Kidney (tissue), 22 donors: ENCODE measurements at places on chromosomes 4 and X.
A peak's percentile ranks its signal among the peaks of the same experiment; 100 is the strongest.

- H3K36me3 ChIP-seq, result no peaks in the 10 kb centered on the region
- no peak overlapping the region for H3K4me3 ChIP-seq
- DNase-seq, result no peak
- H3K27ac ChIP-seq, result no peak overlapping the region
Measured at GRCh38 chr4:185859111-185859510, 47.1 kb upstream of the SORBS2 start.

DNA sequence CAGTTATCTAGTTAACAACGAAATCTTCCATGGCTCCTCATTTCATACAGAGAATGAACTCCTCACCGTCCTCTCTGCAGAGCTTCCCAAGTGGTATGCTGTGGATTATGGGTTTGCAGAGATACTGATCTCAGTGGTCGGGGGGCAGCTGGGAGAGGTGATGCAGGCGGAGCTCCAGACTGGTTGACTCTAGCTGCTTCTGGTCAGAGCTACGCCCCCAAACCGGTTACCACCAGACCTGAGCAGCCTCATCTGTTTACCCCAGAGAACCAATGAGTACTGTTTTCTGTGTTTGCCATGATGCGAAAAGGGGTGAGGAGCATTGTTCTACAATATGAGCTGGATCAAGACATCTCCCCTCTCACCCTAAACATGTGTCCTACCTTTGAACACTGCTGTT lies 135.7 kb upstream of the PLAC1 start:
- H3K36me3 ChIP-seq, result no peaks in the 10 kb centered on the region
- DNase-seq, result no peak
- H3K27ac ChIP-seq, result no peak overlapping the region
- H3K27me3 ChIP-seq, result no peaks in the 10 kb centered on the region
- H3K4me1 ChIP-seq, result peaks cover 2% of the 10 kb centered on the region

GRCh38 chrX:32644476-32645245 lies 566.7 kb downstream of the DMD start:
- no peak for DNase-seq
- no peaks in the 10 kb centered on the region for H3K36me3 ChIP-seq
- no peaks in the 10 kb centered on the region for H3K27me3 ChIP-seq
- no peaks in the 10 kb centered on the region for H3K4me1 ChIP-seq

GRCh38 chr4:149521611-149522425 lies 293.8 kb downstream of the IQCM start:
- no peak overlapping the region for H3K27ac ChIP-seq
- H3K36me3 ChIP-seq, result no peaks in the 10 kb centered on the region

DNA sequence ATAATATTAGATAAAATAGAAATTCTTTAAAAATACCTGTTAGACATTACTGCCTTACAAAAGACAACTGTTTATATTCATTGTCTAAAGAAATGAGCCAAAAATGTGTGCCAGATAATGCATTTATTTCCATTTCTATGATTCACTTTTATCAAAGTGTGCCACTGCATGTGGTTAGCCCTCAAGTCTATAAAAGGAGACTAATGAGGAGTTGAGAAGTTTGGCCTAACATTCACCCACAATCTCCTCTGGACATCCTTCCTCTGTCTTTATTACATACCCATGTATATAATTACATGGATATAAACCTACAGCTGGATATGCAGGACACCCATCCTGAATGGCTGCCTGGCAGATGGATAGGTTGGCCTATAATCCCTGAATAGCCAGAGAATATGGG lies 42.6 kb upstream of the PDE5A start:
- no peak overlapping the region for H3K27ac ChIP-seq
- no peak overlapping the region for H3K4me3 ChIP-seq
- H3K27me3 ChIP-seq, result no peaks in the 10 kb centered on the region
- no peaks in the 10 kb centered on the region for H3K4me1 ChIP-seq
- H3K36me3 ChIP-seq, result no peaks in the 10 kb centered on the region
- DNase-seq, result no peak

GRCh38 chr4:84733343-84734033 lies 150.6 kb downstream of the CDS1 start:
- peak; percentile 19 for DNase-seq
- H3K27me3 ChIP-seq, result no peaks in the 10 kb centered on the region
- no peak overlapping the region for H3K4me3 ChIP-seq
- H3K36me3 ChIP-seq, result peaks cover 4% of the 10 kb centered on the region

GRCh38 chrX:72621163-72621562 lies 48.5 kb upstream of the HDAC8 start:
- no peak for DNase-seq
- no peaks in the 10 kb centered on the region for H3K36me3 ChIP-seq
- no peaks in the 10 kb centered on the region for H3K4me1 ChIP-seq
- no peak overlapping the region for H3K4me3 ChIP-seq
- no peaks in the 10 kb centered on the region for H3K27me3 ChIP-seq

- no peak overlapping the region for H3K4me3 ChIP-seq
- peaks cover 3% of the 10 kb centered on the region for H3K4me1 ChIP-seq
- DNase-seq, result no peak
- H3K27me3 ChIP-seq, result no peaks in the 10 kb centered on the region
- H3K27ac ChIP-seq, result no peak overlapping the region
Measured at GRCh38 chr4:5843573-5844530, 49.0 kb downstream of the CRMP1 start.

GRCh38 chrX:50609796-50610195 lies 139.2 kb upstream of the DGKK start:
- no peaks in the 10 kb centered on the region for H3K36me3 ChIP-seq
- H3K27me3 ChIP-seq, result peaks cover 3% of the 10 kb centered on the region
- no peak for DNase-seq
- no peak overlapping the region for H3K4me3 ChIP-seq

DNA sequence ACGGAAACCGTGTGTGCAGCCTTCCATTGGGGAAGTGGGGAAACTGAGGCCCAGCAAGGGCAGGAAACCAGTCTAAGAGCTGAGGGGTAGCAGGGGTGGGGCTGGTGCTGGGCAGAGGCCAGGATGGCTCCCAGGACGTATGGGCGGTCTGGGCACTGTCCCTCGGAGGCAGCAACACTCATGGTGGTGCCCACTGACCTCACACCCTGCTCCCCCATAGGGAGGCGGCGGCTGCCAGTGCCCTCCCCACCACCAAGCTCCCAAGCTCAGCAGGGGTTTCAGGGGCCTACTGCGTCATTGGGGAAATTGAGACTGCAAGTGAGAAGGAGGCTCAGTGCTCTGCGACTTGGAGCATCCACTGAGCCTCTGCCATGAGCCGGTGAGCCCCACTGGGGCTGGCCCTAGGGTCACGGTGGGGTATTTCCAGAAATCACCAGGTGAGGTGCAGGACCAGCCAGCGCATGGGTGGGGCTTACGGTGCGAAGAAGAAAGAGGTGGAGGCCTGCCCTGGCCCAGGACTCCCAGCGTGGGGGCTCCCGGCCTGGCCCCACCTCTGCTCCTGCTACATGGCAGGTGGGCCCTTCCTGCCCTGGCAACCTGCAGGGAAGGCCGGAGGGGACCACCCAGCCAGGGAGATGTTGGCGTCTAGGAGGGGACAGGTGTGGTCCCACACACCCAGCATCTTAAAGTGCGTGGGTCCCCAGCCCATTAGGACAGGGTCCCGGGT lies 915 bp downstream of the MSANTD1 start:
- no peaks in the 10 kb centered on the region for H3K36me3 ChIP-seq
- no peak for DNase-seq
- no peak overlapping the region for H3K4me3 ChIP-seq

DNA sequence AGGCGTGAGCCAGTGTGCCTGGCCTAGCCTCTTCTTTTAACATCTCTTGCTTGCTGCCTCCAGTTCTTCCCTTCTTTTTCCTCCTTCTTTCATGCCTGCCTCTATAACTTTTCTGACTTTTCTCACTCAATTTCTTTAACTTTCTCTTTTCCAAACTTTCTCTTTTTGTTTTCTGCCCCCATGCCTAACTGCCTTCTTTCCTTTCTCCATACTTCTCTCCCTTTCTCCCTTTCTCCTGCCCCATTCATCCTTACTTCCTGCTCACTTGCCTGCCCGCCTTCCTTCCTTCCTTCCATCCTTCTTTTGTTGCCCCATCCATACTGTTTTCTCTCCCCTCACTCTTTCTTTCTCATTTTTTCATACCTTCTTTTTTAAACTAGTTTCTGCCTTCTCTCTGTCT lies 105.2 kb downstream of the RBMX2 start:
- no peak overlapping the region for H3K4me3 ChIP-seq
- H3K27me3 ChIP-seq, result no peaks in the 10 kb centered on the region
- no peaks in the 10 kb centered on the region for H3K4me1 ChIP-seq
- DNase-seq, result no peak

- no peak overlapping the region for H3K27ac ChIP-seq
- peak; percentile 43 for DNase-seq
- H3K36me3 ChIP-seq, result no peaks in the 10 kb centered on the region
- no peak overlapping the region for H3K4me3 ChIP-seq
- no peaks in the 10 kb centered on the region for H3K4me1 ChIP-seq
Measured at GRCh38 chr4:154014407-154015321, 225.8 kb upstream of the SFRP2 start.

GRCh38 chr4:6591313-6591712 lies 16.3 kb downstream of the MAN2B2 start:
- no peak overlapping the region for H3K27ac ChIP-seq
- no peaks in the 10 kb centered on the region for H3K4me1 ChIP-seq
- no peak for DNase-seq
- H3K4me3 ChIP-seq, result no peak overlapping the region
- H3K36me3 ChIP-seq, result peaks cover 5% of the 10 kb centered on the region
- H3K27me3 ChIP-seq, result no peaks in the 10 kb centered on the region

- no peak overlapping the region for H3K4me3 ChIP-seq
- H3K36me3 ChIP-seq, result no peaks in the 10 kb centered on the region
- DNase-seq, result peak; percentile 93
- no peaks in the 10 kb centered on the region for H3K27me3 ChIP-seq
- H3K4me1 ChIP-seq, result no peaks in the 10 kb centered on the region
Measured at GRCh38 chr4:53196882-53197771, 168.7 kb downstream of the SCFD2 start.

DNA sequence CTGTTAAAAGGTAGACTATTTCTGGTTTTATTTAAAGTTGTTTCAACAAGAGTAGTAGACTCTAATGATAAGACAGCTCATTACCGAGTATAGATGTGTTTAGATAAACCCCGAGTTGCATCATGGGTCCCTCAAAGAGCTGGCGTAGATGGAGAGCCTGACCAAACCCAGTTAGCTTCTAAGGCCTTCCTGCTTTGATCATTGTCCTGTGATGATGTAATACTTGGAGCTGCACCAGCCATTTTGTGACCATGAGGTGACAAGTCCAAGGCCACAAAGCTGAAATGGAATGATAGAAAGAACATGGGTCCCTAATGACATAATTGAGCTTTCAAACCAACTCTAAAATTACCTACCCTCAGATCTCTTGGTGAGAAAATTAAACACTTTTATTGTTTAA lies 66.6 kb upstream of the TAB3 start:
- H3K36me3 ChIP-seq, result no peaks in the 10 kb centered on the region
- no peak overlapping the region for H3K4me3 ChIP-seq
- H3K27me3 ChIP-seq, result no peaks in the 10 kb centered on the region
- H3K27ac ChIP-seq, result no peak overlapping the region
- H3K4me1 ChIP-seq, result no peaks in the 10 kb centered on the region

DNA sequence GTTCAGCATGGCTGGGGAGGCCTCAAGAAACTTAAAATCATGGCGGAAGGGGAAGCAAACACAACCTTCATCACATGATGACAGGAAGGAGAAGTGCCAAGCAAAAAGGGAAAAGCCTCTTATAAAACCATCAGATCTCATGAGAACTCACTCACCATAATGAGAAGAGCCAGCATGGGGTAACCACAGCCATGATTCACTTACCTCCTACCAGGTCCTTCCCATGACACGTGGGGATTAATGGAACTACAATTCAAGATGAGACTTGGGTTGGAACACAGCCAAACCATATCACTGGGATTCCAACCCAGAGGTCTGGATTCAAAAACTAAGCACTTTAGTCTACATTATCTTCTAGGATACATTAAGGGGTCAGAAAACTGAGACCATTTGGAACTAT lies 609.6 kb upstream of the SPANXN1 start:
- no peak overlapping the region for H3K27ac ChIP-seq
- H3K4me3 ChIP-seq, result no peak overlapping the region
- no peaks in the 10 kb centered on the region for H3K36me3 ChIP-seq
- DNase-seq, result no peak

DNA sequence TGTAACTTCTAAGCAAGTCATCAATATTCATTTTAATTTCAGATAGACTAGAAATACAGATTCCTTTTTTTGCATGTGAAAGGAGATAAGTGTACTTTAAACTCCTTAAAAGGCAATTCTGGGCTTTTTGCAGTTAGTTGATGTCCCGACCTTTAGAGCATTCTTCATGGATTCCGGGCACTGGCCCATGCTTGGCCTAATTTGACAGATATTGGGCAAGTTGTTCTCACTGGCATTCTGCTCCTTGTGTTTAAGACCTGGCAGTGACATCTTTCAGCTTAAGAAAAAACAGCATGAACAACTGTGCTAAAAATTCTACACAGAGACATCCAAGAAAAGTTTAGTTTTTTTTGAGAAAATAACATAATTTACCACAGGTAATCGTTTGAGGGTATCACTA lies 1037.2 kb downstream of the PCDH18 start:
- no peak overlapping the region for H3K27ac ChIP-seq
- no peak for DNase-seq
- no peaks in the 10 kb centered on the region for H3K36me3 ChIP-seq
- no peaks in the 10 kb centered on the region for H3K4me1 ChIP-seq

DNA sequence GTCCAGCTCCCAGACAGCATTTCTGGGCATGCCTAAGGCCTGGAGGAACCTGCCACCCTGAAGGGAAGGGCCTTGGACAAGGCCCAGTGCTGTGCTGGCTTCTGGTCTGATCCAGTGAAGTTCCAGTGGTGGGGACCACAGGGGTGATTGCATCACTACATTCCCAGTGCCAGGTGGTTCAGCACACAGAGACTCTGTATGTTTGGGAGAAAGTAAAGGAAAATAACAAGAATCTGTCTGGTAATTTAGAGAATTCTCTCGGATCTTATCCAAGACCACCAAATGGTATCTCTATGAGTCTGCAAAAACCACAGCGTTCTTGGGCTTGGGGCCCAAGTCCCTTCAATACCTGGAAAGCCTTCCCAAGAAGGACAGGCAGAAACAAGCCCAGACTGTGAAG lies 131.8 kb upstream of the MAD2L1 start:
- no peaks in the 10 kb centered on the region for H3K36me3 ChIP-seq
- no peak for DNase-seq
- no peak overlapping the region for H3K27ac ChIP-seq

- H3K27me3 ChIP-seq, result no peaks in the 10 kb centered on the region
- H3K27ac ChIP-seq, result no peak overlapping the region
- no peak for DNase-seq
- no peak overlapping the region for H3K4me3 ChIP-seq
- no peaks in the 10 kb centered on the region for H3K4me1 ChIP-seq
Measured at GRCh38 chr4:38967260-38968095, 64.7 kb downstream of the TMEM156 start.
